ENCODE measurements at places on chromosomes 6 and 20.

DNA sequence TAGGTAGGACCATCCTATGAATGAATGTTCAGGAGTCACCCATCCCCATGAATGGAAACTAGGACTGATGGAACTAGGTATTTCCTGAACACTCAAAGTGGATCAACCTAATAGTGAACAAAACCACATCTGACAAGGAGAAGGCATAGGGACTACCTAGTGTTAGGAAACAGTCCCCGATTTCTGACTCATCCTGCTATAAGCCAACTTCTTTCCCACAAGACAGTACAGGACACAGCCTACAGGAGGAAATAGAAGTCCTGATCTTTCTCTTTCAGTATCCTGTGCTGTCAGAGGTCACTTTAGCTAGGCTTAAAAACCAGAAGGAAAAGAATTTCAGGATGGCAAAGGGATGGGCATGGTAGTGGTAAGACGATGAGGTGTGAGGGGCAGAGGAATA is 19.5 kb upstream of the GMDS start:
- no peak for DNase-seq

DNA sequence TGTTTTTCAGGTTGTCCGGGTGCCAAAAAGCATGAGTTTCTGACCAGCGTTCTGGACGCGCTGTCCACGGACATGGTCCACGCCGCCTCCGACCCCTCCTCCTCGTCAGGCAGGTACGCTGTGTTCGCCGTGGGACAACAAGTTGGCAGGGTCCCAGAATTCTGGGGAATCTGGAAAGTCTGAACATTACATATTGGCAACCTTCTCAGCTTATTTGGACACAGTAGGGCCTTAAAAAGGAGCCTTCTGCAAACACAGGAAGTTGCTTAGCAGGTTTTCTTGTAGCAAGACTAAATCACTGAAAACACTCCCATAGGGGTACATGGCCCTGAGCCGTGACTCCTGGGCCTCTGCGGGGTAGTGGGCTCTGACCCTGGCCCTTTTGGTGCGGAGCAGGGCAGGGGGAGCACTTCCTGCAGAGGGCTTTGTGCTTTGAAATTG is 209.7 kb downstream of the SMOC2 start:
- DNase-seq = no peak

- no peak for DNase-seq
Observed at GRCh38 chr6:45676380-45676779, 298.6 kb upstream of the SUPT3H start.

DNA sequence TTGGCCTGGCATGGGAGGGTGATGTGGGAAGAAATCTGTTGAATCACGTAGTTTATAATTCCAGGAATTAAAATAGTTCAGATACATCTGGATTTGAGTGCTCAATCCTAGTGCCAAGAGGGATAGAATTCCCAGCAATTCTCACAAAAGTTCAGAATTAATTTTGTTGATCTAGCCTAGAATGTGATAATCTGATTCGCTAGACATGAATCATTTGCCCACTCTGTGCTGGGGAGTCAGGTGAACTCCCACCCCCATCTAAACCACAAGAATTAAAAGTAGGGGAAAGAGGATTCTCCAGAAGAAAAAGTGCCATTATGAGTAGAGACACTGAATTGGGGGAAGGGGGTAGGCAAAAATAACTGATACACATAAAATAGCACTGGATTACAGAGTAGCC is 85.0 kb downstream of the LIN28B start:
- no peak for DNase-seq

- DNase-seq = no peak
Observed at GRCh38 chr6:1524040-1524480, 85.7 kb upstream of the FOXC1 start.

- DNase-seq = no peak
Observed at GRCh38 chr6:50062051-50062450, 12.3 kb upstream of the DEFB112 start.

- no peak for DNase-seq
Observed at GRCh38 chr6:89330910-89331309, 15.8 kb upstream of the GABRR2 start.

- no peak for DNase-seq
Observed at GRCh38 chr6:10613077-10613476, 81.3 kb downstream of the C6orf52 start.

GRCh38 chr6:163192591-163192990 is 221.9 kb upstream of the QKI start:
- no peak for DNase-seq

DNA sequence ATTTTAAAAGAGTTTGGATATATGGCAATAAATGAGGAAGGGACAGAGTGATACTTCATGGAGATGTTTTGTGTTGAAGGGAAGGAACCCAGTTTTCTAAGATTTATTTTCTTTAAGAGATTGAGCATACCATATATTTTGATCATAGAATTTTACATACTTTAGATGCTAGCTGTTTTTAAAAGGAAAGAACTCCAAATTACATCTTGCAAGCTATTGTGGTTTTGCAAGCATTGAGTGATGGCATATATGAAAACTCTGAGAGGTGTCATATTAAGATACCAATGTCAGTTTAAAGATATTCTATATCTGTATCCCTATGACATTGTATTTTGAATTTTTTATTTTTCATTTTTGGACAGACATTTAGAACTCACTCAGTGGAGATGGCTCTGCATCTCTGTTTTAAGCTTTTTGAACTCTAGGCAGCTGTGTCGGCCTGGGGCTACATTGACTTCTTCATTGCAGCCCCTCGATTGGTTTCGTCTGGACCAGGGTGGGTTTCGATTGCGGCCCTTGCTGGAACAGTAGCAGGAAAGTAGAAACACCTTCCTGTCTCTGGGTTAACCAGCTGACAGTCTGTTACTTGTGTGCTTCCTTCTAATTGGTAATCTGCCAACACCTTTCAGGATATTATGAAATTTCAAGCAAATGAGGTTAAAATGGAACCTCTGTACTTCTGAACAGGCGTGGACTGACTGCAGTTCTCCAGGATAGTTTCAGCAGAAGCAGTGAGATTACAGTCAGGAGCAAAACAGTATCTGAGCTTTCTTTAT is 14.0 kb downstream of the IGF2R start:
- no peak for DNase-seq

DNA sequence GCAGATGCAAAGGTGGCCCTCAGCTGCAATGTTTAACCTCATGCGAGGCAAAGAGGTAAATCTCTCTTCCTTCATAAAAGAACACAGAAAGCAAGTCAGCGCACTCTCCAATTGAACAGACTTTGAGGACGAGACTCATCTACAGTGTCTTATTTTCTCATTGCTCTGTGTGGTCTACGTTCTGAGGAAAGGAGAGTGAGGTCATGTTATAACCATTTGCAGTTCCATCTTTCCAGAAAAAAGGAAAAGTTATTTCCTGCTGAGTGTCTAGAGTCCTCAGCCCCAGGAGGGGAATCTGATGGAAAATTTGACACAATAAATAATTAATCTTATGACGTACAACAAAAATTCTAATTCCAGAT is 35.6 kb upstream of the THBS2 start:
- no peak for DNase-seq

DNA sequence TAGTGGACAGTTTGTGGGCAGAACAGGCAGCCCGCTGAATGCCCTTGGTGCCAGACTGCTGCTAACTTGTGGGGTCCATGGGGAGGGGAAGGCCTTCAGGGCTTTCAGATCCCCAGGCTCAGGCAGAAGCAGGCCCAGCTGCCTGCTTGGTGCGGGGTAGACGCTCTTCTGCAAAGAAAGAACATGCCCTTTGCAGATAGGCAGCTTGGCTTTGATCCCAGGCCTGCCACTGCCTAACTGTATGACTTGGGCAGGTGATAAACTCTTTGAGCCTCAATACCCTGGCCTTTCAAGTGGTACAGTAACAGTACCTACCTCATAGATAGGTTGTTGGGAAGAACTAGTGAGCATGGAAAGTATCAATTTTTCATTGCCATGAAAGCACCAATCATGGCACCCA is 28.4 kb downstream of the CHMP4B start:
- DNase-seq = no peak

DNA sequence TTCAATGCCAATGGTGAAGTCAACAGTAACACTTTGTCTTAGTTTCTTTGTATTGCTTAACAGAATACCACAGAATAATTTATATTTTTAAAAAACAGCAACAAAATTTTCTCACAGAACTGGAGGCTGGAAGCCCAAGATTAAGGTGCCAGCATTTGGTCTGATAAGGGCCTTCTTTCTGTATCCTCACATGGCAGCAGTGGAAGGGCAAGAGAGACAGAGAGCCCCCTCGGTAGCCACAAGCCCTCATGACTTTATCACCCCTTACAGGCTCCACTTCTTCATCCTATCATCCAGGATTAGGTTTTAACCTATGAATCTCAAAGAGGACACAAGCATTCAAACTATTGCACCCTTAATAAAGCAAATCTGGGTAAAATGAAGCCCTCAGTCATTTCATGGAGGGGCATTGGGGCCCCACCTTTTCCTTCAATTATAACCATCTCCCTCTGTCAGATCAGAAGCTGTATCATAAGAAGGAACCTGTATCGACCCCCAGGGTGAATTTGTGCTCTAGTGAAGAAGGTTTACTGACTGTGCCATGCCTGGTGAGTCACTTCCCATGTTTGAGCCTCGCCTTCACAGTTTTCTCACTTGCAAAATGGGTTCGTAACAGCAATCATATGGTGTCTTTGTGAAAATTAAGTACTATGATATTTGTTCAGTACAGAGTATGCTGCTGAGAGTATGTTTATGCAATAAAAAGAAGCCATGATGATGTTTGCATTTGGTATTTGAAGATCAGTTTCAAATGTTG is 178.2 kb downstream of the LRFN2 start:
- DNase-seq = no peak

DNA sequence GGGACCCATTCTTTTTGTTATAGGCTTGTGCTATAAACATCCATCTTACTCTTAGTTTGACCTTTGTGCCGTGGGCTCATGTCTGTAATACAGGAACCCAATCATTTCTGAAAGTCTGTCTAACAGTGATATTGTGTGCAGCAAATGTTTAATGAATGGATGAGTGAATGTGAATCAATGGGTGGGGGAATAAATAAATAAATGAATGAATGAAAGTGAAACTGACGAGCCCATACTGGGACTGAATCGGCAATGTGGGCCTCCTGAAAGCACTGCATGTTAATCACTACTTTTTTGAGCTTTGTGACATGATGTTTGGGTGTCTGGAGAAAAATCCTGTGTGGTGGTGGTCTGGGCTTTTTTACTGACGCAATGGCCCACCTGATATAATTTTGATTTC is 175.0 kb downstream of the GMPR start:
- DNase-seq = no peak

GRCh38 chr6:44061375-44062104 is 65.7 kb downstream of the MRPL14 start:
- no peak for DNase-seq

- no peak for DNase-seq
Observed at GRCh38 chr6:31474871-31475286, 23.1 kb upstream of the MICB start.

DNA sequence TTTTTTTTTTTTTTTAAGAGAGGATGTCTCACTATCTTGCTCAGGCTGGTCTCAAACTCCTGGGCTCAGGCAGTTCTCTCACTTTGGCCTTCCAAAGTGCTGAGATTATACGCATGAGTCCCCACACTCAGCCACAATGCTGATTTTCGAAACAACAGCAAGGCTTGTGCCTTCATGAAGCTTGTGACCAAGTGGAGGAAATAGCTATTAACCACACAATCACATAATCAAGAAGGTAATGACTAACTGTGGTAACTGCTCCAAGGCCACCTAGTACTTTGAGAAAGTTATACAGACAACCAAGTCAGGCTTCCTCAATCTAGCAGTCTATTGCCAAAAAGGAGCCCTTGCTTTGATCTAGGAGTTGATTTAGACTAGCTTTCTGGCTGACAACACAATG is 46.3 kb downstream of the SOD2 start:
- DNase-seq = no peak

DNA sequence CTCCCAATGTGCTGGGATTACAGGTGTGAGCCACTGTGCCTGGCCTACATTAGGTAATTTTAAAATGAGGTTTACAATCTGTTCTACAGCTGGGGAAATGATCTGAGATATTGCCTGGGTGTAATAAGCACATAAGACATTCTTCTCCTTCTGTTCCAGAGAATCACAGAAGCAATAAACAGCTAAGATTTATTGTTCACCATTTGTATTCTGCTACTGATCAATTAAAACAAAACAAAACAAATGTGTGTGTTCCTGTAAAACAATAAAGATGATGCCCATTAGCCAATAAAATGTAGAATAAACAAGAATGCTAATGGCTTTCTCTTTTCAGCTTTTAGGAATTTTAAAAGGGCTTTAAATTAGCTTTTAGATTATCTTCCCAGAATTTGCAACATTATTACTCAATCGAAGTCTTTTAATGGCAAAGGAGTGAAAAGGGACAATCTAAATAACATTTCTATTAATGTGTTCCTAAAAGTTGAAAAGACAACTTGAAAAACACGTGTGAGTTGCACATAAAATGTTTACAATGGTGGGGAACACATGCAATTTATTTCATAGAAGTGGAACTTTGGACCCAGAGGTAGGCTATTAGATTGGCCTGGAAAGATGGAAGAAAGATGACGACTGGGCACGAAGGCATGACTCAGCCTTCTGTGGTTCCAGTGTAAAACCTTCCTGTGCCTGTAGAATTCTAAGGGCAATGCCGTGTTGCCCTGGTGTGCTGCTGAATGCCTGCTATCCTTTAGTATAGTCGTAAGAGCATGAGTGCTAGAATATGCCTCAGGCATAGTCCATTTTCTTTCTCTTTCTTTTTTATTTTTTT is 29.0 kb upstream of the DEK start:
- no peak for DNase-seq

DNA sequence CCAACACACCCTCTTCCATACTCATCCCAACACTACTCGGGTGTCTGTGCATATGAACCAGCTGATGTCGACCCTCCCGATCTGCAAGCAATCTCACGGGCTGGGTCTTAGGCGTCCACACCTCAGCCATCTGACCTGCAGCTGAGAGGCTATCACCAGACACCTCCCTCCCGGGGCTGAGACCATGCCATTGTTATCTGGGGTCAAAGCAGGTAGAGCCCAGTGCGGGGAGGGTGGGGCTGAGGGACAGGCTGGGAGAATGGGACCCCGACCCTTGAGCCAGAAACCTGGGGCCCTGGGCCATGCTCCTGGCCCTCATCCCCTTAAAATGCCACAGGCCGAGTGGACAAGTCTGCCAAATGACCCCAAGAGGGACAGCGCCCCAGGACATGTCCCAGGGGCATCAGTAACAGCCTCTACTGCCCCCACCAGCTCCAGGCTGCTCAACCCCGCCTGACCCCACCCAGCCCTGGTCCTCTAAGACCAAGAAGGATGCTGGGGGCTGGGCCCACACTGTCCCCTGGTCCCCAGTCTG is 146.7 kb upstream of the CST7 start:
- DNase-seq = no peak

DNA sequence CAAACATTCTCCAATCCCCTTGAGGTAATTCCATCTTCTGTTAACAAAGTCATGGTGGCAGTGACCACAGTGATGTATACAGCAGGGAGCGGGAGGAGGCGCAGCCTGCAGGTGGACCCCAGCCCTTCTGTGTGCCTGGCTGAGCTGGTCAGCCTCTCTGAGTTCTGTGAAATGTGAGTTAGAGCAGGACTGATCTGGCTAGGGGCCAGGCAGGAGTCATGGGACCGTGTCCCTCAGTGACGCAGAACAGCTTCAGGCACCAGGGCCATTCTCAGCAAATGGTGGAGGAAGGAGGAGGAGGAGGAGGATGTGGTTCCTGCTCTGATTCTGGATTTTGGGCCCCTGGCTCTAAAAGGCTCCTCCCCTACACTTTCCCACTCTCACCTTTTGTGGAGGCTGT is 6.9 kb downstream of the PHACTR3 start:
- DNase-seq = no peak

GRCh38 chr6:121205569-121205968 is 128.7 kb downstream of the TBC1D32 start:
- DNase-seq = no peak

Data from cortex of kidney (tissue), 1 donor.